ENCODE measurements at places on chromosomes 2 and 18. TPM values are rescaled to one million over a fixed set of nuclear protein-coding genes. Genes with fewer than 3 reads are reported as not detected.

DNA sequence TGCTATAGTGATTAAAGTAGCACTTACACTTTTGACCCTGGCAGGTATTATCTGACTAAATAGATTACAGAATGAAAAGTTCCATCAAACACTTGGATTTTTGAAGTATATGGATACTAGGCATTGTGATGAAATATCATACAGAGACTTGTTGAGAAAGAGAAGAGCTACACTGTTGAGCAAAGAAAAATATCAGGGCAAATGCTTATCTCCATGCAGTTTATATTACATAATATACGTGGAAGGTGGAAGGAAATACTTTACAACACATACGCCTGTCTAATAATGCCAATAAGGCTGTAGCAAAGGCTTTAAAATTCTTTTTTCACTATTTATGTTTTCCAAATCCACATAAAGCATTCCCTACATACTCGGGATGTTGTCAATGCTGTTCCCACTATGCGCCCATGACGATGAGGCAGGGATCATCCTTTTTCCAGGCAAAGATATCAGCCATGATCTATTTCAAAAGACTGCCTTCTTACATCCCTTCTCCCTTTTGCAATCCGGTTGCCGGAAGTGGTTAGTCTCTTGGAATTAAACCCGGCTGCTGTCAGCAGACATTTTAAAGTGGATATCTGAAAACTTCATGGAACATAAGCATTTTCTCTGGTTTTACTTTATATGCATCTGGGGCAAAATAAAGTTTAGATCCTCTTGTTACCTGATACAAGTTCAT lies 92.6 kb upstream of the ITGA4 start:
- ATAC-seq: no peak

Gene CLEC4F
- 0.36 TPM for total RNA-seq

GRCh38 chr2:55743583-55743982 lies 49.9 kb upstream of the PNPT1 start:
- no peak for ATAC-seq

- ATAC-seq: peak; percentile 45
Observed at GRCh38 chr18:23311351-23312121, 141.6 kb upstream of the RIOK3 start.

GRCh38 chr2:129711816-129712675 lies 267.4 kb upstream of the RAB6C start:
- ATAC-seq: peak; percentile 83

- peak; percentile 17 for ATAC-seq
Observed at GRCh38 chr2:9336241-9336575, 87.1 kb downstream of the ITGB1BP1 start.

Gene IL18RAP
- not detected for total RNA-seq

- ATAC-seq: no peak
Observed at GRCh38 chr2:74051504-74051903, 66.8 kb downstream of the TET3 start.

Gene PARD3B
- total RNA-seq: 21.8 TPM

GRCh38 chr2:174771136-174771535 lies 6.9 kb upstream of the CHRNA1 start:
- ATAC-seq: no peak

DNA sequence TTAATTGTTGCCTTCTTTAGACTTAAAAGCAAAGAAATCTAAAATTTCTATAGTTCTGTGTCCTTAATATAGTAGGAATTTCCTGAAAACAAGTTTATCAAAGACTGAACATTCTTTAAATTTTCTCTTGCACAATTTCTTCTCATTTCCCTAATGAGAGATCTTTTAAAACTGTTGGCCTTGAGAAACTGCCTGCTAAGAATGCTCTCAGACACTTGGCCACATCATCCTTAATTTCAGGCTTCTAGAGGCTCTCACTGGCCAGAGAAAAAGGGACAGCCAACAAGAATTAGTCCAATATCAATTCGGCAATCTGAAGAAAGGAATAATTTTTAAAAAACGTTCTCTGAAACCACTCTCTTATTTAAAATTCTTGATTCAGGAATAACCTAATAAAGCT lies 167.0 kb upstream of the CREB1 start:
- ATAC-seq: no peak

Gene IL1A
- total RNA-seq: 0.08 TPM

Gene UGT1A5
- not detected for total RNA-seq

Gene CROCC2
- total RNA-seq: 3.4 TPM

Gene PFN4
- 2.0 TPM for total RNA-seq

Gene UGP2
- 58.1 TPM for total RNA-seq

- ATAC-seq: no peak
Observed at GRCh38 chr18:70368903-70369302, 80.1 kb downstream of the SOCS6 start.

GRCh38 chr18:45106331-45106774 lies 425.7 kb downstream of the SETBP1 start:
- ATAC-seq: no peak

Gene WIPF1
- total RNA-seq: 7.8 TPM

GRCh38 chr2:128378231-128379020 lies 59.8 kb upstream of the HS6ST1 start:
- ATAC-seq: no peak

- ATAC-seq: no peak
Observed at GRCh38 chr18:74507927-74508326, 11.8 kb downstream of the CNDP2 start.

DNA sequence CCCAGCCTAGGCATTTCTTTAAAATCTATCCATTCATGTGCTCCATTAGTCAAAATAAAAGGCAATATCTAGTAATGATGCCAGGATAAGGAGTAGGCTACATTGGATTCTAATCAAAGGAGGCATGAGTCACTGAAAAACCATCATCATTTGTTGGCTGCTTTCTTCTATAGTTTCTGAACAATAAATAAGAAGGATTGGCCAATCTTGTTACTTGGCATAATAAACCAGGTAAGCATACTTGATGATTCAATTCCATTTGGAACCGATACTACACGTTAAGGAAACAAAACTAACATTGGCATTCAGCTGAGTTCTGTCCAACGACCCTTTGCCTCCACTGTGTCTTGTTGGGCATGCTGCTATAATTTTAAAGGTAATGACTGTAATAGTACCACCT lies 27.2 kb downstream of the ATP8B1 start:
- ATAC-seq: no peak

Gene TMEM37
- 0.14 TPM for total RNA-seq

DNA sequence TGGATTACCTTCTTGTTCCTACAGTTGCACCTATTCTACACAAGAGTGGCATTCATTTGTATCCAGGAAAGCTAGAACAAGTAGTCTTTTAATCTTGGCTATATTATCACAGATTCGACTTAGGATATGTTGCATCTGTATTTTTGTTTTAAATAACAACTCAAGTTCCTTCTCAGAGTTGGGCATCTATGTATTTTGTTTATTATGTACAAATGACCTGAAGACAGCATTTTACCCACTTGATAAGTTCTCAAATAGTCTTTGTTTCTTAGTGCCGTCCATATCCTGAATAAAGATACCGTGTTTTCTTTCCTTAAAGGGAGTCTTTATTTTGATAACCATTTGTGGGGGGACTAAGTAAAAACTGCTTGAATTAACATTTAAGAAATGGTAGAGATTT lies 2.9 kb downstream of the ITPRID2 start:
- no peak for ATAC-seq

DNA sequence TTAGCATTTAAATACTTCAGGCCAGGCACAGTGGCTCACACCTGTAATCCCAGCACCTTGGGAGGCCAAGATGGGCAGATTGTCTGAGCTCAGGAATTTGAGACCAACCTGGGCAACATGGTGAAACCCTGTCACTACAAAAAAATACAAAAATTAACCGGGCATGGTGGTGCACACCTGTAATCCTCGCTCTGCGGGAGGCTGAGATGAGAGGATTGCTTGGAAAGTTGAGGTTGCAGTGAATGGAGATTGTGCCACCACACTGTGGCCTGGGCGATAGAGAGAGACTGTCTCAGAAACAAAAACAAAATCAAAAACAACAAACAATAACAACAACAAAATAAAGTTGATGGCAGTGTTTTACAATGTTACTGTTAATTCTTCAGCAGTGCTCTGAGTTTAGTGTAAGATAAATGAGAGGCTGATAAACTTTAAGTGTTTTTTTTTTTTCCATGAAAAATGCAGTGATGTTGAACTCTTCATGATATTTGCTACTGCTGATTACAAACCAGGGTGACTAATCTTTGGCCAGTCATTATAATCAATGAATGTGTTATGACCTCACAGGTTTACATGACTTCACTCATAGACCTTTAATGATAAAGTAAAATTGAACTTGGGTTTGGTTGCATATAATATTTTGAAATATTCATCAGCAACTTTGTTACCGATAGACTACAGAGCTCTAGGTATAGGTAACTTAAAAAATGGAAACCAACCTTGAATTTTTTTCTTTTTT lies 2.5 kb downstream of the ITGAV start:
- no peak for ATAC-seq

DNA sequence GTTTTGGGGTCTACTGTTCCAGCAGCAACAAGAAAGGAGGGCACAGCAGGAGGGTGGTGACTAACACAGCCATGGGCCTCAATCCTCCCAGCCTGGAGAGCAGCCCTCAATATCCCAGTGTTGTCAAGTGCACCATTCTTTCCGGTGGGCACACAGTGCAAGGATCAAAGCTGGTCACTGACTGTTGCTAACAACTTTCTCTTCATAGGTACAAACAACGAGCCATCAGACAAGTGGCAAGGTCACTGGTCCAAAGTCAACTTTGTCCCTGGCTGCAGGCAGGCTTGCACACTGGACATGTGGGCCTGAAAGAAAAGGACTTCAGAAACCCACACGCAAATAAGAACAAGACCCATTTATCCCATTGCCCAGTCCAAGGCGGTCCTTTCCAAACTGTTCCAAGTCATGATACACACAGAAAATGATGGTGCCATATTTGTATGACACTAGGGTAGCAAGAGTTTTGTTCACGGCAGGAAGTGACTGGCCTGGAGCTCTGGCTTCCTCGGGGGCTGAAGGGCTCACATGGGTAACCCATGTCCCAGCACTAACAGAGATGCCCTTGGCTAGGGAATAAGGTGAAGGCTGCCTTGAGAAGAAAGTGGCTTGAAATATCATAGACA lies 57.0 kb downstream of the KCTD1 start:
- ATAC-seq: no peak

GRCh38 chr2:70854411-70854810 lies 18.8 kb upstream of the CD207 start:
- no peak for ATAC-seq

GRCh38 chr18:8333961-8334360 lies 275.3 kb upstream of the RAB12 start:
- ATAC-seq: no peak

Gene LRRTM1
- 5.8 TPM for total RNA-seq

Gene SLC4A1AP
- 29.2 TPM for total RNA-seq
